ENCODE measurements at places on chromosomes 13 and 19.

DNA sequence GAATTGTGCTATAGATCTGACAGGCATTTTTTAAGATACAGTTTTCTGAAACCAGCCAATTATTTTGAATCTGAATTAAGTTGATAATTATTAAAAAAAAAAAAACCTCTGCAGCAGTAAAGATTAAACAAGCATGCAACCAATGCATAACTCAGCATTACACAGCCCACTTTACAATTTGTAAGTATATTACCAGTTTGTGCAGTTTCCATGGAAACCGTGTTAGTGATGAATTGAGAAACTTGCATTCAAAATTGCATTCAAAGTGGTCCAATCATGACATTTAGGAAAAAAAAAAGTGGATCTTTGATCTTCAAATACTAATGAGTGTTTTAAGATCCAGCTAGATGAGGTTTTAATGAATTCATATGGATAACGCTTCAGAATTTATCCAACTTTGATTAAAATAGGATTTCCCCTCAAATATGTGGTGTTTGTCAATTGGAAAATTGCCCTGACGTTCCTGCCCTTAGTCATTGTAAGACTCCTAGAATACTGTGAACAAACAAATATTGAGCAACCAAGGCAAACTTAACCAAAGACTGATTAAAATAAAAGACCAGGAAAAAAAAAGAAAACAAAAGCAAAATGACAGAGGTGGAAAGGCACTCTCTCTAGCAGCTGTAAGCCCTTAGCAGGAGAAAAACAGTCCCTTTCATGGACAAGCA is 314.8 kb upstream of the MAB21L1 start:
- no peak for DNase-seq

DNA sequence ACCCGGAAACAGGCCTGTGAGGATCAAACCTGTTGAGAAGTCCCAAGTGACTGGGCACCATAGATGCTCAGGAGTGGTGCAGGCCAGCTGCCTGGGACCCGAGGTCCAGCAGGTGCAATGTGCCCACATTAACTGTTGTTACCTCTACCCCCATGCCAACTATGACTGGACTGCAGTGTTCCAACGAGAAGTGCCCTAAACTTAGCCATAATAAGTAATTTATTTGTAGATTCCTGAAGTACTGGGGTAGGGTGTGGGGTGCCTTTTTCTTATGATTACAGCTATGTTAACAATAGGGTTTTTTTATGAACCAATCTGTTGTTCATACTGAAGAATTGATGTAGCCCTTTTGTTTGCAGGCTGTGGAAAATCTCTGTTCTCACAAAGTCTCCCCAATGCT is 9.2 kb downstream of the CUL4A start:
- no peak for DNase-seq

DNA sequence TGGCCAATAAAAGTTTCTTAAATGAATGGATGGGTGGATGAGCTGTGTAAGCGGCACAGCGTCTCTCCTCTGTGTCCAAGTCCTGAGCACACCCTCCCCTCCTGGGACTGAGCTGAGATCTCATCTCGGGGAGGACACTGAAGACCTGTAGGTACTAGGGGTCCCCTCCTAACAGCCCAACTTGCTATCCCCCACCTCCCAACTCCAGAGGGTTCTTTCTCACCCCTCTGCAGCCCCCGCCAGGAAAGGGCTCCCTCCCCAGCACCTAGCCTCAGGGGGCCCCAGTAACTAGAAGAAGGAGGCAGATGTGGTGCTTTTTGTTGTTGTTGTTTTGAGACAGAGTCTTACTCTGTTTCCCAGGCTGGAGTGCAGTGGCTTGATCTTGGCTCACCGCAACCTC is 1.1 kb upstream of the NANOS3 start:
- DNase-seq, result no peak

- DNase-seq, result no peak
Observed at GRCh38 chr19:6020166-6020882, 42.4 kb upstream of the RANBP3 start.

- DNase-seq, result no peak
Observed at GRCh38 chr13:23959231-23959862, 62.0 kb upstream of the C1QTNF9B start.

- no peak for DNase-seq
Observed at GRCh38 chr19:17127671-17128070, 52.1 kb downstream of the MYO9B start.

DNA sequence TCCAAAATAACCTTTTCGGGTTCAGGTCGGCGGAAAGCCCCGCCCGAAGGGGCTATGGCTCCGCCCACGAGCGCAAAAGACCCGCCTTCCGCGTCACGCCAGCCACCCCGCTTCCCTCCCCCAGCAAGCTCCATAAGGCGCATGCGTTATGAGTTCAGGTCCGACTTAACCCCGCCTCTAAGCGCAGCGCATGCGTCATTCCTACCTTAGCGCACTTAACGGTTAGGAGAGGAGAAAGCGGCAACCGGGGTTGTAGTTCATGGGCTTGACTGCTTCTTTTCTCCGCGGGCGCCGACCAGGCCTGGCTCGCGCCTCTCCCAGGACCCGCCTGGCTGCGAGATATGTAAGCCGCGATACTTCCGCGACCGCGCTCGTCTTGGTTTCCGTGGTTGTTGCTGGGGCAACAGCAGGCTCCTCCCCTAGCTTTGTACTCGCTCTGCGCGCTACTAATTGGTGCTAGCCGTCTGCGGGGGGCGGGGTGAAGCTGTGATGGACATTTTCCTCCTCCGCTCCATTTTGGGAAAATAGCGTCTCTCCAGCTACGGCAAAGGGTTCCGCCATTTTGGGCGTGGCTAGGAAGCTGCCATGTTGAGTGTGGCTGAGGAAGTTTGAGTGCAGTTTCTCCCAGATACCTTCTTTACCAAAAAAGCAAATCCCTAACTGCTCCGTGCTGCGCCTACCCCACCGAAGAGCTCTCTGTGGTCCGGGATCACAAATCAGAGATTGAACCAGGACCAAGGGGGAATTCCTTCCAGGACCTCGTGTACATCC is at the start of gene B9D2:
TSS of gene B9D2 (minus strand) at position 397 of the 771 bp plus-strand sequence. CDS start 630 bp downstream, outside the sequence.
- DNase-seq, result peak; percentile 98

GRCh38 chr13:90552702-90553101 is 794.8 kb upstream of the MIR17HG start:
- no peak for DNase-seq

- no peak for DNase-seq
Observed at GRCh38 chr13:93730780-93731179, 504.2 kb downstream of the GPC6 start.

DNA sequence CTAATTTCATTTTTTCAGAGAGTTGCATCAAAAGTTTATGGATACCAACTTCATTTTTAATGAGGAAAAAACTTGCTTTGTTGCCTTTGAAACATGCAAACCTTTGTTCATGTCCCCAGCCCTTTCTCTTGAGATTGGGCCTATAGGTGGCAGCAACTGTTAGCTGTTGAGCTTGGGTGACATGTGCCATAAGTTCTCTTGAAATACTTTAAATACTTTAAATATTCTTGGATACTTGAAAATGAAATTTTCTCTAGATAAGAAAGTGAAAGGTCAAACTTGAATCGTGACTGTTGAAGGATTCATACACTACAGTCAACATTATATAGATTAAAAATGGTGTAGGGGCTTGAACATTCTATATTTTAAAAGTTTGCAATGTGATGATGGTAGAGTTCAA is 294.9 kb downstream of the NDFIP2 start:
- peak; percentile 71 for DNase-seq

DNA sequence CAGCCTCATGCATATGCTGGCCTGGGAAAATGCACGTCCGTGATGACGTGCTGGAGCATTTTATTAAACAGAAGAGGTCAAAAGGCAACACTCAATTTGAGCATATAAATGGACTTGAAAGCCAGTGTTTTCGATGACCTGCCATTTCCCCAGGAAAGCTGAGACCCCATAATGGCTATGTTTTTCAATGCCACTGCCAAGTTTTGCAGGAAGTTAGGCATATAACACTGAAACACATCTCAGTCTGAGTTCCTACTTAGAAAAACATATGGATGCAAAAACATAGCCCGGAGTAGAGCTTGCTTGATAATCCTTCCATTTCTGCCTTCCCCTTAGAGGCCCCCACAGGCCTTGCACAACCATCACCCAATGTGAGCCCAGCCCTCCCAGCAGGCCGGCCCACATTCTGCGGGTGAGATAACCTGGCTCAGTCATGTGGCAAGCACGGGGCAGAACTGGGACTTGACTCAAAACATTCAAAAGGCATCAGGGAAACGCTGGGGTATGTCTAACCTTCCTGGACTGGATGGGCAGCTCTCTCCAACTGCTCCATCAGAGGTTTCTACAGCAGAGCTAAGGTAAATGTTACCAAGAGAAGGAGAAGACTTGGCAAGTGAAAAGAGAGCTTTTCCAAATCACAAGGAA is 24.9 kb downstream of the EPS15L1 start:
- peak; percentile 62 for DNase-seq

DNA sequence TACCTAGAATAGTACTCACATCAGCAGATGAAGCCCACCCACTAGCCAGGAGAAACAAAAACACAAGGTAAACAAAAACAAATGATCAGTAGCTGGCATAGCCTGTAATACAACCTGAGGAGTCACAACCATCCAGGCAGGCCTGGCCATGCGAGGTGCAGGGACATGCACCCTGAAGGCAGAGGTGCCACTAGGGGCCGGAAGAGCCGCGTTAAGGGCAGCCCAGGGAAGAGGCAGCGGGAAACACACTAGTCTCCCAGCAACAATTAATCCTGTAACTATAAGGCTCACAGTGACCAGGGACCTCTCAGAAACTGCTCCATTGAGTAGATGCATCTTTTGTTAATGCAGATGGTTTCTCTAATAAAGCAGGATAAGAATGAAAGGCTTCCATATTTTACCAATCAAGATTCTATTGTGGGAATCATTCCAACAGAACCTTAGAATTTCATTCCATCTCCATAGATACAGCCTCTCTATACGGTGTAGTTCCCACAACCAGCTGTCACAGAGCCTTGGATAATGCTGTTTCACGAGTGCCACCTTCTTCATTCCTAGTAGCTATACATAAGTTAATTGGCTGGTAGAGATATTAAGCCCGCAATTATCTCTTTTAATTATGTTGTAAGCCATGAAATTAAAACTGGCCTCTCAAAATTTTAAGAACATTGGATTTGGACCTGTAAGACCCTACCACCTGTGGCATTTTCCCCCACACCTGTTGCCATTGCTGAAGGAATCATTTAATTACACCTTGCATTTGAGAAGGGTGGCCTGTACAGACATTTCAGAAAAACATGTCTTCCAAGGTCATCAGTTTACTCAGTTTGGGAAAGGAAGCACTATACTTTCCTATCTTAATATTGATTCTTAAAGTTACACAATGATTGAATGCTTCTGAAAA is 28.7 kb downstream of the ANKRD10 start:
- DNase-seq, result no peak

GRCh38 chr19:7817801-7818200 is 12.2 kb upstream of the EVI5L start:
- DNase-seq, result no peak

DNA sequence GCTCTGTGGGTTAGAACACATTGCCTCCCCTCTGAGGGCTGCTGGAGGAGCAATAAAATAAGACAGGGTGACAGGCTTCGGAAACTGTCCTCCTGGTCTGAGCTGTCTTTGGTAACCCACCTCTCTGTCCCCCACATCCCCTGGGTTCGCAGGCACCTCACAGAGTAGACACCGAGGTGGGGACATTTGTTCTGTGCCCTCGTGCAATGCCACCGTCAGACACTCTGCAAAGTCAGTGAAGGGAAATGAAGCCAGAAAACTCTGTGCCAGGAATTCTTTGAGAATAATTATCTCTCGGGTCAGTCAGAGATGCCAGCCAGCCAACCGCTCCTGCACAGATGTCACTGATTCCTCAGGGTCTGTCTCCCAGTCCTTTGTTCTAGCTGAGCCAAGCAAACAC is 493.6 kb downstream of the FOXO1 start:
- no peak for DNase-seq

GRCh38 chr13:73876323-73876722 is 257.9 kb downstream of the KLF12 start:
- DNase-seq, result no peak

DNA sequence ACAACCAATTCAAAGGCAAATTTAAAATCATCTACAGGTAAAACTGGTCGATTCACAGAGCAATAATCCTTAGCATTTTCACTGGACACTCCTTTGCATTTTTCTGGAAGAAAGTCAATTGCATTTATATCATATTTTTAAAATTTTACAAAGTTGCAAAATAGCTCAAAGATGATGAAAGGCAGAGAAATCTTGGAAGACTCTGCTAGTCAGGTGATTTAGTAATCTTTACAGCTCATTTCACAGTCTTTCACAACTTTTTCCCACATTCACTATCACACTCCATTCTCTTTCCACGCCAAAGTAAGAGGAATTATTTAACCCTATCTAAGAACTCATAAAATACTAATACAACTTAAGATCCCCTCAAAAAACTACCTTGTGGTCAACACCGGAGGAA is 1063.8 kb downstream of the EFNB2 start:
- DNase-seq, result no peak

GRCh38 chr13:98503175-98504028 is 73.5 kb downstream of the STK24 start:
- peak; percentile 32 for DNase-seq

DNA sequence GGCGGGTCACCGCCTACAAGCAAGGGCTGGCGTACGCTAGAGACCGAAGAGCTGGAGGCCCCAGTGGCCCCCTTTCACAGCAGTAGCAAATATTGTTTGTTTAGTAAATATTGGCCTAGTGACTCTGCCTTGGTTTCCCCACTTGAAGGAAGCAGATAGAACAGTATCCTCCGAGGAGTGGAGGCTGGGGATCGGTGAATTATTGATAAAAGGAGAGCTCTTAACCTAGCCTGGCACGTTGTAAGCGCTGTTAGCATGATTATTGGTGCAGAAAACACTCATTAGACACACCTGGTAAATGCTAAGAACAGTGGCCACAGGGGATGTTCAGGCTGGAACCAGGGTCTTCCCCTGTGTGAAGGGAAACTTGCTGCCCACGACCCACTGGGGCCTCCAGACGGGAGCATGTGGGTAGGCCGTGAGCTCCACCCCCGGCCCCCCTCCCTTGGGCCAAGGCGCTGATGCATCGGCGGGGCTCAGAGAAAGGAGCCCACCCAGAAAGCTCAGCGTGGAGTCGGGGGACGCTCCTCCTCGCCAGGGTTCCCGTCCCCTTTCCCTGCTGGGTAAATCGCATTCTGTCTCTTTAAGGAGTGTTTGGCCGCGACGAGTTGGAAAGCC is 2.3 kb downstream of the IER2 start:
- DNase-seq, result peak; percentile 44

DNA sequence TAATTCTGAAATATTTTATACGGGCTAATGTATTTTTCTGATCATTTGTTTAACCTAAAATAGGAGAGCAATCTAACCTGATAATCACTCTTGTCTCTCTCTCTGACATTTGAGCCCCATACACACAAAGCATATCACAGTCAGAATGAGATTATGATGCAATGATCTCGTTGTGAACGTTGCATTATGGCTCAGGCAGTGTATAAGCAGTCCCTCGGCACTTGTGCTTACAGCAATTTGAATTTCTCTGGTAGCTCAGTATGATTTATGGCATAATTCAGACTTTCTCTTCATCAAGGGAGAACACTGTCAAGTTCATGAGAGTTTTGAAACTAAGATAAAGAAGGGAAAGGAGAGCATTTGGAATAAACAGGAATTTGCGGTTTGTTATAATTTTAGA is 256.1 kb downstream of the DACH1 start:
- no peak for DNase-seq

- DNase-seq, result no peak
Observed at GRCh38 chr13:72186730-72187422, 319.9 kb upstream of the DACH1 start.

GRCh38 chr19:18282021-18282787 is 782 bp upstream of the JUND start:
- peak; percentile 80 for DNase-seq

GRCh38 chr13:84443463-84443862 is 561.2 kb upstream of the SLITRK1 start:
- DNase-seq, result no peak

Measured in kidney glomerular epithelial cell (primary cell).